ENCODE measurements at places on chromosomes 13 and 19.
A peak's percentile ranks its signal among the peaks of the same experiment; 100 is the strongest.

- no peak for DNase-seq
Measured at GRCh38 chr13:31786011-31786410, 46.7 kb downstream of the RXFP2 start.

DNA sequence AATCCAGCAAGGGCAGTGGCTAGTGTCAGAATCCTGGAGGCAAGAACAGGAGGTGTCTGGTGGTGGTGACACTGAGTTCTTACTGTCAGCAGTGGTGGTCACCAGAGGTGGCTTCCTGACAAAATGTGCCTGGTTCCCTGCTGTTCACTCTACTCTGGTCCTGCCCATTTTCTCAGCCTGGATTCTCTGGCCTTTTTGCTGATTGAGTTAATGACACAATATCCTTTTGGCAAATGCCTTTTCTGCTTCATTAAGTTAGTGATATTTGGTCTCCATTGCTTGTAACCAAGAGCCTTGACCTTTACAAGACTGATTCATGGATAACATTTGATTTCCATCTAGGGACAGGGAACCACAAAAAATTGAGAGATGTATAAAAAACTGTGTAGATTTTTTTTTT, 51.1 kb downstream of the RFC3 start:
- no peak for DNase-seq

GRCh38 chr13:71610876-71611275, 256.1 kb downstream of the DACH1 start:
- no peak for DNase-seq

DNA sequence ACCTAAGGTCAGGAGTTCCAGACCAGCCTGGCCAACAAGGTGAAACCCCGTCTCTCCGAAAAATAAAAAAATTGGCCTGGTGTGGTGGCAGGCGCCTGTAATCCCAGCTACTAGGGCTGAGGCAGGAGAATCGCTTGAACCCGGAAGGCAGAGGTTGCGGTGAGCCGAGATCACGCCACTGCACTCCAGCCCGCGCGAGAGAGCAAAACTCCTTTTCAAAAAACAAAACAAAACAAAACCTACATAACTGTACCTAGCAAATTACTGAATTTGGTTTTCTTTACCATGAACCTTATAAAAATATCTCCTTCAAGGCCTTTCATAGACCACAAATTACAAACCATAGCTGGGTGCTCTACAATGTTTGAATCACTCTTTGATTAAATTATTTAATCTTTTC, 760 bp downstream of the ZNF91 start:
- peak; percentile 21 for DNase-seq

DNA sequence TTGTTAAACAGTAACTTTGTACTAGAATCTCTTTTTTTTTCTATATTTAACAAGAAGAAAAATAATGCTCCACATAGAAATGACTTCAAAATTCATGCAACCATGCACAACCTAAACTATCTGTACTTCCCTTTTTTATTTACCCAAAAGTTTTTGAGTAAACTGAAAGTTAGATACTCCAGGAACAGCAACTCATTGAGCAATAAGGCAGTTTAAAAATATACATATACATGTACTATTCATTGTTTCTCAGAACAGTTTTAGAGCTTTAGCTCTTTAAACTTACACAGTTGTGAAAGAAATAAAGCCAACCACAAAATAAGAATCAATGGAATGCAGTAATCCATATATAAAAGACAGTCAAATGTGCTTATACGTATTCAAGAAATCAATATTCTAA, 39.2 kb downstream of the MTMR6 start:
- no peak for DNase-seq

- no peak for DNase-seq
Measured at GRCh38 chr19:31378404-31378803, 29.2 kb upstream of the TSHZ3 start.

DNA sequence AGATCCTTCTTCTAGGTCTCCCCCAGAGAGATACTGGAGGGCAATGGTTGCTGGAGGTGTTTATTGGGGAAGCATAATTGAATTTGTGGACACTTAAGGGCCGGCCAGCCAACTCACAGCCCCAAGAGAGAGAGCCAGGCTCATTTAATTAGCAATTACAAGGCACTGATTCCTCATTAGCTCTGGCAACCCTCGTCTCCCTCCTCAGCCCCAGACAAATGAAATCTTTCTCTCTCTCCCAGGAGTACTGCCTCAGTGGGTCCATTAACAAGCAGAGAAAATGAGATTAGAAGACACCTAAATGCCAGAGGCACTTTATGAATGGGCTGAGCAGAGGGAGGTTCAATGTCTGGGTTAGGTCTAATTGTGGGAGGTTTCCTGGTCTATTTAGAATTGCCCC, 19.0 kb upstream of the FEM1A start:
- no peak for DNase-seq

DNA sequence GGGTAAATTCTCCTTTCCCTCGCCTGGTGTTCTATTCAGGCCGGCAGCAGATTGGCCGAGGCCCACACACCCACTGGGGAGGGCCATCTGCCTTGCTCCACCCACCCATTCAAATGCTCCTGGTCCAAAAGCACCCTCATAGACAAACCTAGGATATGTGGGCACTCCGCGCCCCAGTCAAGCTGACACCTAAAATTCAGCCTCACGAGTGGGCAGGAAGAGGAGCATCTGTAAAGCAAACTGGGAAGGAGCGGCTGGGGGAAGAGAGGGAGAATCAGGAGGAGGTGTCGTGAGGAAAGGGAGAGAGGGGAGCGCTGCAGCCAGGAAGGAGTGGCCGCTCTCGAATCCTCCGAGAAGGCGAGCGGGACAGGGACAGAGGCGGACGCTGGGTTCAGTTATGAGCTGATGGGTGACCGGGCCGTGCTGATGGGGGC, 136.9 kb downstream of the USP12 start:
- DNase-seq: no peak

DNA sequence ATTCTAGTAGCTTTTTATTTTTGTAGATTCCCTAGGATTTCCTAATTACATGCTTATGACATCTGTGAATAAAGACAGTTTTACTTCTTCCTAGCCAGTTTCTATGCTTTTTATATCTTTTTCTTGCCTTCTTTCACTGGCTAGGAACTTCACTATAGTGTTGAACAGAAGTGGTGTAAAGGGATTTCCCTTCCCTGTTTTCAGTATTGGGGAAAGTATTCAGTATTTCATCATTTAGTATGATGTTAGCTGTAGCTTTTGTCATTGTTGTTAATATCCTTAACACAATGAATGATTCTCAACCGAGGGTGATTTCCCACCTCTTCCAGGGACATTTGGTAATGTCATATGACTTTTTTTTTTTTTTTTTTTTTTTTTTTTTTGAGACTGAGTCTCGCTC, 77.3 kb downstream of the SLC6A16 start:
- DNase-seq: no peak

- no peak for DNase-seq
Measured at GRCh38 chr19:12778905-12779161, 3.5 kb upstream of the HOOK2 start.

DNA sequence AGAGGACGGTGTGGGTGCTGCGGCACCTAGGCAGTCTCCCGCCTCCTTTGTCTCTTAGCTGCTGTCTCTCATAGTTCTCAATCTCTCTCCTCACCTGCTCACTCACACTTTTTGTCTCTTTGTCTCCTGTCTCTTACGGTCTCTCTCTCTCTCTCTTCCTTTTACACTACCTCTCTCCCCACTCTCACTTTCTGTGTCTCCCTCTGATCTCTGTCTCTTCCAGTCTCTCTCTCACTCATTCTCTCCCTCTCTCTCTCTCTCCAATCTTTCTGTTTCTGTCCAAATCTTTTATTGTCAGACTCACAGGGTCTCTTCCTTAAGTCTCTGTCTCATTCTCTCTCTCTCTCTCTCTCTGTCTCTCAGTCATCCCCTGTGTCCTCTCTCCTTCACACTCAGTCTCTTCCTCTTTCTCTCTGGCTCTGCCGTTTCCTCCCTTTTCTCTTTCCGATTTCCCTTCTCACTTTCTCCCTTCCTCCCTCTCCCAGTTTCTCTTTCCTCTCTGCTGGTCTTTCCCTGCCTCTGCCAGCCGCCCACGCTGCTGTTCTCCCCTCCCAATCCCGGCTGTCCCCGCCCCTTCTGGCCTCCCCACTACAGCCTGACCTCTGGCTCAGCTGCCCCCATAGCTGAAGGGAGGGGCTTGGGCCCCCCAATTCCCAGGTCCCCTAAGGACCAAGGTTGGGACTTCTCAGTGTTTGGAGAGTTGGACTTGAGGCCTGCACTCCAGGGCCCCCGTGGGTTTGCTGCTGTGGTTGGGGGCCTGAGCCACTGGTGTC, at the start of gene PLEKHA4:
Gene PLEKHA4 (minus strand): TSS at position 504 of the 773 bp plus-strand sequence. CDS start 997 bp downstream, outside the sequence.
- no peak for DNase-seq

DNA sequence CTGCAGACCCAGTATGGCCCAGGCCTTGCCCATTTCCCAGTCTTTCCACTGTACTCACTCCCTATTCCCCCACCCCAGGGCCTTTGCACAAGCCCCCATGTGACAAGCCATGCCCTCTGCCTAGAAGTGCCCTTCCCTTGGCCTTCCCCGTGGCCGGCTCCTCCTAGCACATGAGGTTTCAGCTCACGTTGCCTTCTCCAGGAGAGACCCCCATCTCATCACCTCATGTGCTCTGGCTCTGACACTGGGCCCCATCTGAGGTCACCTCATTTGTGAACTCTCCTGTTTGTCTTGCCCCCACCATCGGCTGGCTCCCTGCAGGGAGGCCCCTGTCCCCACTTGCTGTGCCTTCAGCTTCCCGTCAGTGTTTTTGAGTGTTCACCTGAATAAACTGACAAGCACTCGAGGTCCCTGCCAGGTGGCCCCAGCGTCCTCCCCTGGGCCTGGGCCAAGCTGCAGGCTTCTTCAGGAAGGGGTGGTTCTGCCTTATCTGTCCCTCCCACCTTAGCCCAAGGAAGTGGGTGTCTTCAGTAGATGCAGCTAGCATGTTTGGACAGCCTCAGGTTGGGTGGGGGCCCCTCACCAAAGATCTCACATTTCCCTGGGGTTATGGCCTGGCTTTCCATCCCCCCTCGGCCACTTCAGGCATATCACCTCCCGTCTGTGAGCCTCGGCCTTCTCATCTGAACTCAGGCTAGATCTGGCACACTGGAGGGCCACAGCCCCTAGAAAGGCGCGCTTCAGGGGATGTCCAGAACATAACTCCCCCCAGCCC, 3.8 kb upstream of the SLC25A42 start:
- DNase-seq: no peak

DNA sequence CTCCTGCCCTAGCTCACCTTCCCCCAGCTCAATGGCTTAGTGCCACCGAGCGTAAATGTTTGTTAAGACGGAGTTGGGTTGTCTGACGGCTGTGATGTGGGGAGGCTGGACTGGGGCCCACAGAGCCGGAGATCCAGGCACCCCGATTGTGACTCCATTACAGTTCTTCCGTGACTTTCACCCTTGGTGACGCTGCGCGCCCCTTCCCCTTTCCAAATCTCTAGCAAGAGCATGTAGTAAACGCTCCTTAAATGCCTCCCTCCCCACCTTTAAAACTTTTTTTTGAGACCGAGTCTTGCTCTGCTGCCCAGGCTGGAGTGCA, 829 bp downstream of the REEP6 start:
- no peak for DNase-seq

- DNase-seq: no peak
Measured at GRCh38 chr19:22116760-22117159, 64.5 kb downstream of the ZNF257 start.

- DNase-seq: no peak
Measured at GRCh38 chr19:2726160-2726855, 5.1 kb upstream of the DIRAS1 start.

GRCh38 chr13:99322297-99323103, 15.3 kb upstream of the GPR183 start:
- peak; percentile 44 for DNase-seq

DNA sequence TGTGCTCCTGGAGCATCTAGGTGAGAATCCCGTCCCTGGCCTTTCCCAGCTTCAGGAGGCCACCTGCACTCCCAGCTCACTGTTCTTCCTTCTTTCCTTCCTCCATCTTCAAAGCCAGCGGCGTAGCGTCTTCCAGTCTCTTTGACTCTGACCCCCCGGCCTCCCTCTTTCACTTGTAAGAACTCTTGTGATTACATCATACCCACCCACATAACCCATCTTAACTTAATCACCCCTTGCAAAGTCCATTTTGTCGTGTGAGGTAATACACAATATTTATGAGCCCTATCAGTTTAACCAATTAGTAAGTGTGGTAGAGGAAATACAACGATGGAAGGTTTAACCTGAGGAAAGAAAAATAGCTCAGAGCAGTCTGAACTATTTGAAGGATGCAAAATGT, 4.6 kb upstream of the CDC16 start:
- no peak for DNase-seq

GRCh38 chr13:25881971-25882451, 169.8 kb downstream of the SHISA2 start:
- no peak for DNase-seq

- DNase-seq: no peak
Measured at GRCh38 chr13:75399168-75399878, 82.6 kb downstream of the TBC1D4 start.

- DNase-seq: no peak
Measured at GRCh38 chr19:16142032-16142580, 1.4 kb upstream of the HSH2D start.

DNA sequence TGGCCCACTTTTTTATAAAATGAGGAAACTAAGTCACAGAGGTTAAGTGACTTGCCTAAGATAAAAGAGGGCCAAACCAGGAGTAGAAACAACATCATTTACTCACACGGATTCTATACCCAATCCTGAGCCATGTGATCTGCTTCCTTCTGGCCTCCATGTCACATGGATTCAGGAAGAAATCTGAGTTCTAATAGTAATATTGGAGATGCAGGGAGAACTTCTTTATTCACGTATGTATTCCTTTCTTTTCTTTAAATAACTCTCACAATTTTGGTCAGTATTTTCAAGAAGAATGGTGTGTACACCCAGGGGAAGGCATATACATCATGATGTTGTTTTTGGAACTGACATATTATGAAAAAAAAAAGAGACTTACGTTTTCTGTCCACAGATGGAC, 1.8 kb downstream of the POSTN start:
- DNase-seq: no peak

DNA sequence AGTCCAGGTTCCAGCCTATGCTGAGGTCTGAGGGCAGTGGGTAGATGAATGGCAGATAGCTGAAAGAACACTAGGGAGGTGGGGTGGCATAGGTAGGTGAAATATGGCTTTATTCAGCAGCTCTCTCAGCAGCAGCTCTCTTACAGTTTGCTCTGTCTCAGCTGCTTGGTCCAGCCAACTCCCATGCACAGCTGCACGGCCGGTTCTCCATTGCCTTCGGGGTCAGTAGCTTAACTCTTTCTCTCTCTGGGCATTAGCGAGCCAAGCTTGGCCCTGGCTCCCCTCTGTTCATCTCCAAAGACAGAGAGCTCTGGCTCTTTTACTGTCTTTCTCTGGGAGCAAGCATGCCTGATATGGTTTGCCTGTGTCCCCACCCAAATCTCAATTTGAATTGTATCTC, 151.9 kb downstream of the MYO16 start:
- no peak for DNase-seq

DNA sequence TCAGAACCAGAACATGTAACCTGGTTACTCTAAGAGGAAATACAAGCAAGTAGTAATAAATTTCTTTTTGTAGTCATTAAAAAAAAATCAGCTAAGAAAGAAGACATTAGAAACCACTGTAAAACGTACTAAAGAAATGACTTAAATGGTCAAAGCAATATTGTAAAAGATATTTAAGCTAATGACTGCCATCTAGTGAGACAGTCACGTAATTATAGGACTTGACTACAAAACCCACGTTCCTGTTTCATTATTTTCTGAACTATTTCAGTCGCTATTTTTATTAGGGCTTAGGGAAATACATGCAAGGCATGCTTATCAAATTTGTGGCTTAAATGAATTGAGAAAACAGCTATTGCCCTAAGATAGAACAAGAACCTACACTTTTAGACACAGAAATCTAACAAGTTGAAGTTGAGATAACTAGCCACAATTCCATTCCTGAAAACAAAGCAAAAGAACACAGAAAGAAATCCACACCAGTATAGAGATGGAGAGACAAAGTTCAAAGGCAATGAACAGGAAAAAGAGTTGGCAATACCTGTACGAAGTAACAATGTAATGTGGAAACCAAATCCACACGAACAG, 17.9 kb downstream of the ALG5 start:
- DNase-seq: no peak
